Stimulated activated naive B cell treated with anti-CD40 and anti-IgM and Interleukin-4, amounts not matched to agents 10 μg/mL and 1 μg/mL and 100 μg/mL, for 72 hours (primary cell): ENCODE measurements at places on chromosomes 5 and 9.

DNA sequence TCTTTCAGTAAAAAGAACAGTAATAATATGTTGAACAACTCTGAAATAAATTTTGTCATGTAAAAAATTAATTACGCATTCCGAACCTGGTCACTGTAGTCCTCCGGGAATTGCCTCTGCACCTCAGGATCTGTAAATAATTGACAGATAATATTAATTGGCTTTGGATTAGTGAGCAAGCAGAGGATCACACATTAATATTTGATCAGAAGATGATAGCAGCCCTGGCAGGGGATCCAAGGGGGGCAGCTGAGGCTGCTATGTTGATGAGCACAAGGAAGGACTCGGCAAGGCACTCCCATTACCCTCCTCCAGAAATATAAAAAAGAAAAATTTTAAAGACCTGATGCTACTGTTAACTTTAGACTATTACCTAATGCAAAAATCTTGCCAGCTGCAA is 137.4 kb downstream of the DENND1A start:
- DNase-seq = no peak

GRCh38 chr5:132102944-132103331 is 29.3 kb downstream of the CSF2 start:
- DNase-seq = no peak

DNA sequence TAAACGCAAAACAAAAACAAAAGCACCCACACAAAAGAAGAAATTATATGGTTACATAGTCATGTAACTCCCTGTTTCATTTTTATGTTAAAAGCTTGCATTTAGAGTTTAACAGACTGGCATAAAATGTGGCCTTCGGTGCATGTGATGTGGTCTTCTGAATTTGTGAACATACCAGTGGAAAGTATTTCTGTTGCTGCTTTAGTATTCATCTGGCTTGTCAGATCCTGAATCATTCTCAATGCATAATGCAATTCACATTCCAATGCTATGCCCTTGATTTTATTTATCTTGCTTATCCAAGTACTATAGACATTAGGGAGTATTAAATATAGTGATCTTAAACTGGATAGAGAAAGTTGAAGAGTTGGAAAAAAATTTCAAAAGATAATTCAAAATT is 740.2 kb upstream of the ZNF608 start:
- DNase-seq = no peak

- no peak for DNase-seq
These were observed at the start of gene ENG for GRCh38 chr9:127854184-127854806. Gene ENG, minus strand, starts transcription at chr9:127854658. Its CDS starts 303 bp downstream, at chr9:127854355.

DNA sequence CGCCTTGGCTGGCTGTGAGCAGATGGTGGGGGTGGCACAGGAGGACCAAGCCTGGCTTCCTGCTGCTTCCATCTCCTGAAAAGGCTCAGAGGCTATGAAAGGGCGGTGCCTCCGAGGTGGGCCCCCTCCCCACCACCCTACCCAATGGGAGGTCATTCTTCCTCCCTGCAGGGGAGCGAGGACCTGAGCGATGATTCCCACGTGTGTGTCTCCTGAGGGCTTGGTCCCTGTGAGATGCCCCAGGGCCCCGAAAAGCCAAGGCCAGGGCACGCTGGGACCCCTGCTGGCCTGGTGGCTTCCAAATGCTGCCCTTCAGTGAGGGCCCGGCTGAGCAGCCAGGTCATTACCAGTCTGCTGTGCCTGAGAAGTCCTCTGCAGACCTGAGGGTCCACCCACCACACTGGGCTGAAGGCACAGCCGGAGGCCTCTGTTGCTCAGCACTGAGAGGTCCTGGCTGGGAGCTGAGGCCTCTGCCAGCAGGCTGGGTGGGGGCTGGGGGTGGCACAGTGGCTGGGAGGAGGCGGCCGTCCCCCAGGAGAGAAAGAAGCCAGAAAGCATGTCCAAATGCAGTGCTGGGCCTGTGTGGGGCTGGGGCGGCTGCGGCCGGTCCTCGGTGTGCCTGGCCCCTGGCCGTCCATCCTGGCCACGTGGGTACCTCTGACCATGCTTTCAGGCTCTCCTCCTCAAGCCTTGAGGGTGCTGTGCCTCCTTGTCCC is 14.0 kb upstream of the SLC6A19 start:
- DNase-seq = no peak

- no peak for DNase-seq
These were observed 35.7 kb downstream of the ANGPTL2 start for GRCh38 chr9:127086771-127087170.

- DNase-seq = no peak
These were observed 222.7 kb downstream of the DCP2 start for GRCh38 chr5:113199122-113199905.

DNA sequence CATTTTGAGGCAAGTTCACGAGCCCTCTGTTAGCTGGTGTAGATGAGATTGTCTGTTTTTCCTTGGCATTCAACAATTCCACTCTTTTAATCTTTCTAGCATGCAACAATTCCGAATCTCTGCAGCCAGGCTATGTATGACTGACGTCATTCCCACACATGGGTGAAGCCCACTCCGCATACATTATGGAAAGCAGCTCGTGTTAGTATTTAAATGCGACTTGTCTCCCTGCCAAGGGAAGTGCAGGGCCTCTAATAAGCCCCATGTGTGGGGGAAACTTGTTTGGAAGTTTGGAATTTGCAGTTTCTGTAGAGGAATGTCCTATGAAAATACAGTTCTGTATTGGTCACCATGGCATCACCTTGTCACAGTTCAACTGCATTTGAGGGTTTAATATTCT is 146.0 kb upstream of the FBXL7 start:
- DNase-seq = no peak

DNA sequence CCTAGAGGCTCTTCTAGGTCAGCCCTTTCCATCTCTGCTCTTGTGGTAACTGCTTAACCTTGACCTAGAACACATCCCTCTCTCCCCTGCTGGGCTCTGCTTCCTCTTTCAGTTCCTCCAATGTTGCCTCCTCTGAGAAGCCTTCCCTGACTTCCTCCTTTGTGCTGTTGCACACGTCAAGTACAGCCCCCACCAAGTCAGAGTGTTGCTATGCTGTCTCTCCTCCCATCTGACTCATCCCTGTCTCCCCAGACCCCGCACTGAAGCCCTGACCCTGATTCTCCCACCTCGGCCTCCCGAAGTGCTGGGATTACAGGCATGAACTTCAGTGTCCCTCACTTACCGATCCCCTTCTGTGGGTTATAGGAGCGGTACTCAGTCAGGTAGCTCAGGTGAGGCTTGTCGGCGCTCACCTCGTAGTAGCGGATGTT is 10.4 kb upstream of the TRIM14 start:
- peak; percentile 66 for DNase-seq

- DNase-seq = no peak
These were observed 22.9 kb downstream of the TGFBI start for GRCh38 chr5:136051486-136052220.

- DNase-seq = no peak
These were observed 163.0 kb upstream of the CCDC152 start for GRCh38 chr5:42593591-42593990.

- DNase-seq = no peak
These were observed 62.6 kb downstream of the SUSD1 start for GRCh38 chr9:112112519-112112918.

GRCh38 chr5:91030521-91031401 is 352.4 kb downstream of the ARRDC3 start:
- no peak for DNase-seq

GRCh38 chr5:92769978-92770377 is 811.0 kb downstream of the NR2F1-AS1 start:
- DNase-seq = no peak

GRCh38 chr9:124137009-124137943 is 120.5 kb upstream of the NEK6 start:
- DNase-seq = no peak

GRCh38 chr9:8637626-8638025 is 838.0 kb upstream of the DMAC1 start:
- DNase-seq = no peak

DNA sequence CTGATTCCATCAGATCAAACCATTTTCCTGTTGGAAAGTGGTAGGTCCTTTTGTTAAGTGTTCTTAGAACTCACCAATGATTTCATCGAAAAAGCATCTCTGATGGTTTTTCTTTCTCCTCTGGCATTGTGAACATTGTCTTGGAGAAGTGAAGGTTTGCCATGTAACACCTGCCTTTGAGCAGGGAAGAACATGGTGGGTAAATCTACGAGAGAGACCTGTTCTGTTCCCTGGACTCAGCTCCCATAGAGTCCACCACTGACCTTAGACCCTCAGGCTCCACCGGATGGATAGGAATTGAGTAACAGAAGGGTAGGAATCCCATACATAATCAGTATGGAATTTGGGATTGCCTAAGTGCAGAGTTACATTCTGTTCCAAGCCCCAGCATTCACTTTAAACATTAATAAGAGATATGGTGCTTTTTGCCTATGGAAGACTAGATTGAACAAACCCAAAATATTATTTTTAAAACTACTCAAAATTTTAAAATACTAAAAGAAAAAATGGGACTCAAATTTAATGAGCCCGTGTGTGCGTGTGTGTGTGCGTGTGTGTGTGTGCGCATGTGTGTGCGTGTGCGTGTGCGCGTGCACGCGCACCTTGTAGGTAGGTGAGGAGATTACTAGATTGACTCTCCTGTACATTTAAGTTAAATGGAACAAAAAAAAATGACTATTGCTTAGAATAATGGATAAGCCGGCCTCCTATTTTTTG is 92.0 kb downstream of the C9orf152 start:
- no peak for DNase-seq

DNA sequence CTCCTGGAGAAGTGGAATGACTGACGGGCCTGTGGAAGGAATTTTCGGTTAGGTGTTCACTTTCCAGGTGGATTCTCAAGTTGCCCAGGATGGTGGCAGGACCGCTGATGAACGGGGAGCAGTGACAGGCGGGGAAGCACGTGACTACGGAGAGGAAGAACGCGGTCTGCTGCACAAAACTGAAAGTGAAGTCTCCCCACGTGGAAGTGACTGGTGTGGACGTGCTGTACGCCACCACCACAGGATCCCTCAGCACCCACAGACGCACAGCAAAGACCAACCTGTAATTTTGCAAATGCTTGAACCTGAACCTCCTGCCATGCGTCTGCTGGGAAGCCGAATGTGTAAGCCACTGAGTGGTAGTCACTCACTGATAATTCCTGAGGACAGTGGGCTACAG is 51.4 kb downstream of the RNF130 start:
- DNase-seq = no peak

GRCh38 chr5:139985290-139985689 is 57.8 kb downstream of the NRG2 start:
- no peak for DNase-seq
